Pulmonary artery endothelial cell (primary cell): ENCODE measurements at places on chromosomes 7 and 10.

GRCh38 chr7:98668255-98668654 is 51.2 kb downstream of the NPTX2 start:
- DNase-seq, result no peak

- no peak for DNase-seq
Measured at GRCh38 chr7:36262309-36263094, 109.4 kb downstream of the EEPD1 start.

DNA sequence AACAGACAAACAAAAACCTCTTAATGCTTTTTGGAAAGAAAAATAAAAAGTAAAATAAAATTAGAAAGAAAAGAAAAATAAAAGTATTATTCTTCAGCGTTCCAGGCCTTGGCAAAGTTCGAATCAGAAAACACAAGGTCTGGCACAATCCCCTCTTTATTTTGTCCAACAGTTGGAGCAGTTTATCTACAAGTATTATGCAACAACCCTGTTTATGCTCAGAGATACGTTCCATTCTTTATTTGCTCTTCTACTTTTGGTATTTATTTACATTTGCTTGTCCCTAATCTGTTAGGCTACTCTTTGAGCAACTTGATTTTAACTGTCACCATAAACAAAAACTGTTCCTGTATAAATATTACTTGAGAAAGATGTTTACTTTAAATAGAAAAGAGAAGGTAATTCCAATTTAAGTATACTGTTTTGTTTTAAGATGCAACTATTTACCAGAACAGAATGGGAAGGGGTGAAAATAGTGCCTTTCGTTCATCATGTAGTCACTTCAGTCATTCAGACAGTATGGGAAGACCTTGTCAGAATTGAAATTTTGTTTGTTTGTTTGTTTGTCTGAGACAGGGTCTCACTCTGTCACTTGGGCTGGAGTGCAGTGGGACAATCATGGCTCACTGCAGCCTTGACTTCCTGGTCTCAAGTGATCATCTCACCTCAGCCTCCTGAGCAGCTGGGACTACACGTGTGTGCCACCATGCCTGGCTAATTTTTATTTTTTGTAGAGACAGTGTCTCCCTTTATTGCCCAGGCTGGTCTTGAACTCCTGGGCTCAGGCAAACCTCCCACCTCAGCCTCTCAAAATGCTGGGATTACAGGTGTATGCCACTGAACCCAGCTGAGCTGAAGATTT is 5.7 kb downstream of the PDK4 start:
- DNase-seq, result no peak

DNA sequence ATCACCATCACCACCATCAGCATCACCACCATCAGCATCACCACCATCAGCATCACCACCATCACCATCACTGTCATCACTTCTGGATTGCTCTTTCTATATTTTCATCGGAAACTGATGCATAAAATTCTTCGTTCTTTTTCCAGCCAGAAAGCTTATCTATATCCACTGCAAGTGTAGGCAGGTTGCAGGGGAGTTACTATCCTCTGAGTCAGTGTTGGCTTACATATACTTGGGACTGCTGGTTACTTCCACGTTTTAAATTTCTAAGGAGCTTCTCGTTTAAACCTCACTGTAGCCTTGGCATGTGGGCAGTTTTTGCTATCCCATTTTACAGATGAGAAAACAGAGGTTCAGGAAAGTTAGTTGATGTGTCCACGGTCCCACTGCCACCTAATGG is 66.1 kb downstream of the FOXL3 start:
- no peak for DNase-seq

GRCh38 chr10:3691482-3691881 is 93.5 kb downstream of the KLF6 start:
- no peak for DNase-seq

DNA sequence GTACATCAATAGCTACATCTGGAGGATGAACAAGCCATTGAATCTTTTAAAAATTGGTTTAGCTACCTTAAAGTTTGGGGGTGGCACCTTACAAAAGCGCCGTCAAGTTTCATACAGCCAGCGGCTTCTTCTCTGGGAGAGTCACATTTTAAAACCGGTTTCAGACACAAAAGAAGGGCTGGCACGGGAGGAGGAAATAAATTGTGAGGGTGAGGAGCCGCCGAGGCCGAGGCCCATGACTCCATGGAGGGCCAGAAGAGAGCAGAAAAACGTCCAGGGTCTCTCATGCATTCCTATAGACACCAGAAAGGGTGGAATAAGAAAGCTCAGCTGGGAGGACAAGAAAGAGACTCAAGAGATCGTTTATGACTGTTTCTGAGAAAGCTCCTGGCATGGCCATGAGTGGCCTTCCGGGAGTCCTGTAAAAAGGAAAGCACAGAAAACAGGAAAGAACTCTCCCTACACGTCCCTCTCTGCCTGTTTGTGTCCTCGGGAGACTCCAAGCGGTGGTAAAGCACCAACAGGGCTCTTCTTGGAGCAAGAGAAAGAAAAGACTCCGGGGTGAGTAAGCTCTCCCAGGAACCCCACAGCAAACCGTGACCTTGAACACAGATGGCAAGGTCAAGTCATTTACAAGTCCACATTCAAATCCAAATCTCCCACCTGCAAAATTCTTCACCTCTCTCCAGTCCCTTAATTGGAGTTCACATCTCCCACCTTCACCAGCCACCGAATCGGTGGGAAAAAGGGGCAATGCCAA is 1.8 kb downstream of the FRAT2 start:
- peak; percentile 40 for DNase-seq

GRCh38 chr7:76513817-76514799 is 3.8 kb downstream of the UPK3B start:
- no peak for DNase-seq

DNA sequence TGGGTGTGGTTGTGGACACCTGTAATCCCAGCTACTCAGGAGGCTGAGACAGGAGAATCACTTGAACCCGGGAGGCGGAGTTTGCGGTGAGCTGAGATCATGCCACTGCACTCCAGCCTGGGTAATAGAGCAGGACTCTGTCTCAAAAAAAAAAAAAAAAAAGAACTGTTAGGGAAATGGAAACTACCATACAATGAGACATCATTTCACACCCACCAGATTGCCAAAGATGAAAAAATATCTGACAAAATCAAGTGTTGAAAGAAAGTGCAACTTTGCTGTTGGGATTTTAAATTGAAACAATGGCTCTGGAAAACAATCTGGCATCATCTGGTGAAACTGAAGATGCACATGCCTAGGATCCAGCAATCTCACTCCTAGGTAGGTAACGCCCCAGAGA is 16.1 kb upstream of the MALSU1 start:
- no peak for DNase-seq

GRCh38 chr10:70967591-70968587 is 79.5 kb upstream of the PCBD1 start:
- no peak for DNase-seq

- no peak for DNase-seq
Measured at GRCh38 chr7:47604496-47604890, 22.6 kb upstream of the TNS3 start.

- no peak for DNase-seq
Measured at GRCh38 chr10:42111076-42111475, 527.3 kb downstream of the ZNF33B start.

DNA sequence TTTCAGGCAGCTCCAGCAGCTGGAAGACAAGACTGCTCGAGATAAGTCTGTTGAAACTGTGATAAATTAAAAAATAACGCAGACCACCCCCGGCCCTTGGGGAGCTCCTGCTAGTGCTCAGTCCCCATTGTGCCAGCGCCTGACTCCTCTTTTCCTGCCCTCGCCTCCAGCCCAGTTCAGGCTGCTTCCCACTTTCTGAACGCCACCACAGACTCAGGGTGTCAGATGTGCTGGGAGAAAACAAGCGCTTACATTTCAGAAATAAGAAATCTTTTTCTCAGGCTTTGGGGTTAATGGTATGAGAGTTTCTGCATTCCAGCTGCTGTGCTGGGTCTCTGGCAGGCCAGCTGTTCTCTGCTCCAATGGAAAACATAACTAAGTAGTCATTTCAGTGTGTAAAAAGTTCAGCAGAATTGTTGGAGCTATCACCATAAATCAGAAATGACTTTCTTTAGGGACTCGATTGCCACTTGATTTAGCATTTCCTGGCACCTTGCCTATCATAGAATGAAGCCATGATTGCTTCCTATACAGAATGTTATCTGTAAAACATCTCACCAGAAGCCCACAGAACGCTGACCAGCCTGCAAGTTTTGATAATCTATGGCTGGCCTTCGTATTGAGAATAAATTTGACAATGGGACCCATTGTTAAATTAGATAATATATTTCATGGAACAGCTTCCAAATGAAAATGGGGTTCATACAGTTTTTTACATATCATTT is 257.0 kb upstream of the ZNF32 start:
- DNase-seq, result no peak

- no peak for DNase-seq
Measured at GRCh38 chr7:31146538-31146937, 94.4 kb downstream of the ADCYAP1R1 start.

- DNase-seq, result no peak
Measured at GRCh38 chr10:19046679-19047078, 1.9 kb upstream of the MALRD1 start.

- DNase-seq, result no peak
Measured at GRCh38 chr10:89640241-89640640, 4.8 kb downstream of the PANK1 start.

GRCh38 chr10:107496594-107496993 is 332.1 kb upstream of the SORCS1 start:
- DNase-seq, result no peak

- DNase-seq, result no peak
Measured at GRCh38 chr7:17671956-17672355, 268.3 kb downstream of the SNX13 start.

DNA sequence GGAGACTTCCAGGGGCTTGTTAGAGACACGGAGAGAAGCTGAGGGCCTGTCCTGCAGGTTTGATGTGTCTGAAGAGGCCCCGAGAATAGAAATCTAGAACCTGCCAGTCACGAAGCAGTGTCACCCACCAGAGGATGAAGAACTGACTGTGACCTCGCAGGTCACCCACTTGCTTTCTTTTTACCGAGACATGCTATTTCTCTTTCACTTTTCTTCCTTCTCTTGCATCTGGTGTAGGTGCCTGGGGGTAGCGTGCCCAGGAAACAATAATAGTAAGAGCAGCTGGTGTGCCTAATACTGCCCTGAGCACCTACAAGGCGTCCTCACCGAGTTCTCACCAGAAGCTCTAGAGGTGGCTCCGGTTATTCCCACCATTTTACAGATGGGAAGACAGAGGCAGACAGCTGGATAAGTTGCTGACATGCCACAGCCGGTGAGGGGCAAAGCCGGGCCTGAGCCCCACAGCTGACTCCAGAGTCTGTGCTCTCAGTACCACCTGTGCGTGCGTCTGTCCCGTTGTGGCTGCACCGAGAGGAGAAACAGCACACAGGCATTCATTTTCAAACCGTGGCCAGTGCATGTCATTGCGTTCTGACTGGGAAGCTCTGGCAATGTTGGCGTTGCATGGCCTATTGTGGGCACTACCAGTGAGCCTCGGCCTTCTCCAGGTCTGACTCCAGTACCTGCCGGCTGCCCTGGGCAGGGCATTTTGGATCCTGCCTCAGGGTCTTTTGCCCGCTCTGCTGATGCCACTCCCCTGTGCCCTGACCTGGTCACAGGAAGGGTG is 7.8 kb downstream of the CHST3 start:
- no peak for DNase-seq
